Astrocyte of the hippocampus (primary cell): ENCODE measurements at places on chromosomes 16 and 17.

GRCh38 chr17:82236142-82236971 is 7.5 kb downstream of the SLC16A3 start:
- DNase-seq, result peak; percentile 84

GRCh38 chr17:7884581-7885366 is 3.8 kb upstream of the CHD3 start:
- DNase-seq, result peak; percentile 24

DNA sequence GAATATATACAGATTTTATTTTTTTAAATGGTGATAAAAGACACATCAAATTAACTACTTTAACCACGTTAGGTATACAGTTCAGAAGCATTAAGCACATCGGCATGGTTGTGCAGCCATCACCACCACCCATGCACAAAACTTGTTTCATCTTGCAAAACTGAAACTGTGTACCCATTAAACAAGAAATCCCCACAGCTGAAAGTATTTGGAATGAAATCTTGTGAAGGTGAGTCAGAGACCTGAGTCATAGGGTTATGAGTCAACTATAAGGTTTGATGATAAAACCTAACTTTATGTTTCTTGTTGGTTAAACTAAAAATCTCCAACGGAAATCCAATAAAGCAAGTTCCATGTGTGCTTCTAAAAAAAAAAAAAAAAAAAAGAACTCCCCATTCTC is 561.6 kb upstream of the PSMD7 start:
- peak; percentile 42 for DNase-seq

DNA sequence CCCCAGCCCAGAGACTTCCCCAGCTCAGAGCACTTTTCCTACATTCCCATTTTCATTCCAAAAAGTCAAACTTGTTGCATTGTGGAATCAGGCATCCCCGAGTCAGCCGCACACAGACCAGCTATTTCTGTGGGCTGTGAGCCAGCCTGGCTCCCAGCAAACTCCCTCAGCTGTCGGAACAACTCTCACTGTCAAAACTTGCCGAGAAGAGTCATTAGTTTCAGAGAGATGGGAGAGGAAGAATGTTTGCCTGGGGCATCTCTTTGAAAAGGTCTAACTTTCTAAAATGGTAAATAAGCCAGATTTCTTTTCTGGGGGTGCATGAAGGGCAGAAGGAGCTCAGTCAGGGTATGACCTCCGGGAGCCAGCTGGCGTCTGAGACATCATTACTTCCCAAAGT is 280.0 kb downstream of the TMEM114 start:
- no peak for DNase-seq

DNA sequence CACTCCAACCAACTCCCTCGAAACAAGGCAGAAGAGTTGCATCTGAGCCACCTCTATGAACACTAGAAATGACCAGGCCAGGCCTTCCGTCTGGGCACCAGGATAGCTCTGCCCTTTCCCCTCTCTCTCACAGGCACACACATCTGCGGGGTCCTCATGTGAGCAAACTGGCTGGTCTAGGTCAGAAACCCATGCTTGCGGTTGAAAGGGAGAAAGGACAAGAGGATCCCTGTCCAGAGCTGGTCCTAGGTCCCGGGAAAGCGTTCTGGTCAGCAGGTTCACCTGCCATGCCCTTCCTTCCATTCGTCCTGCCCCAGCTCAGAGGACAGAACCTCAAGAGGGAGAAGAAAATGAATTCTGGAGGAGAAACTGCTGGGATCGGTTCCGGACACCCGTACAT is 2.7 kb downstream of the MNT start:
- no peak for DNase-seq

- DNase-seq, result no peak
Measured at GRCh38 chr17:80384078-80384960, 30.6 kb upstream of the ENDOV start.

DNA sequence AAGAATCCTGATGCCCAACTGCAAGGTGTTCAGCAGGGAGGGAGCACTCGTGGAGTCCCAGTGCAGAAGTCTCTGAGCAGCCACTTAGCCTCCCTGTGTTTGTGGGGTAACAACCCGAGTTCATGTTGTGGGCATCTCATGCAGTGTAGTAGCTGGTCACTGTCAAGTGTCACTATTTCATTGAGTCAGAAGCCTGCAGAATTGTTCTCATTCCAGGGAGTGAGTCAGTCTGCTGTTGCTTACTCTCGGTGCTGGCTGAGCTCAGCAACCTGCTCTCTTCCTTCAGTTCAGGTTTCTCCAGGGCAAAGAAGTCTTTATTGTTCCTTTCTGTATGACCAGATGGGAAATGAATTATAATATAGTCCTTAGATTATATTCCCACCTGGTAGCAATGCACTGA is 24.1 kb downstream of the HMOX2 start:
- peak; percentile 88 for DNase-seq
